Activated T-helper 2 cell treated with anti-CD3 and anti-CD28 coated beads, Interferon-gamma antibody, Interleukin-2, Interleukin-4, amounts not matched to agents 10 μg/mL and 5 μg/mL and 100 μg/mL, durations not matched to agents 14 hours and 24 hours and 36 hours (primary cell): ENCODE measurements at places on chromosomes 2 and 18. TPM values are rescaled to one million over a fixed set of nuclear protein-coding genes. Genes with fewer than 3 reads are reported as not detected.

GRCh38 chr18:581096-581495 lies 916 bp downstream of the CETN1 start:
- no peak overlapping the region for H3K4me3 ChIP-seq
- no peak for DNase-seq
- no peaks in the 10 kb centered on the region for H3K27me3 ChIP-seq
- no peaks in the 10 kb centered on the region for H3K4me1 ChIP-seq
- H3K27ac ChIP-seq, result no peak overlapping the region

DNA sequence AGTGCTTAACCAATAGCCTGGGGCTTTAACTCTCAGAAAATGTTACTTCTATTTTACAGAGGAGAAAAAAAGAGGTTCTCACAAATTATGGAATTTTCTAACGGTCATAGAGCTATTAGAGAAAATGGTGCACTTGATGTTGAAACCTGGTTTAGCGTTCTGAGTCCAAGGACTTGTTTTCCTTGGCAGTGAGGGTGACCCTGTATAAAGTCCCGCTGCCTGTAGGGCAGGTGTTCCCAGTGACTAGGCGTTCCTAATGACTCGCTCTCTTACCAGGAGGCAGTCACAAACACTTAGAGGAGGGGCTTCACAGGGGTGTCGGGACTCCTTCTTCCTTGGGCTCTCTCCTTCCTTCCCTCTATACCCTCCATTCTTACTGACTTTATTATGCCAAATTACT lies 175.8 kb downstream of the ACTR3 start:
- peaks cover 3% of the 10 kb centered on the region for H3K27me3 ChIP-seq
- no peak overlapping the region for H3K4me3 ChIP-seq
- DNase-seq, result no peak

GRCh38 chr18:79818036-79818435 lies 20.3 kb downstream of the KCNG2 start:
- no peak overlapping the region for H3K4me3 ChIP-seq
- H3K36me3 ChIP-seq, result no peaks in the 10 kb centered on the region
- H3K27me3 ChIP-seq, result peaks cover 16% of the 10 kb centered on the region
- H3K27ac ChIP-seq, result no peak overlapping the region
- H3K4me1 ChIP-seq, result peaks cover 6% of the 10 kb centered on the region

RRM2 gene
- 374 TPM in 2 replicates for total RNA-seq

- no peaks in the 10 kb centered on the region for H3K36me3 ChIP-seq
- H3K27ac ChIP-seq, result no peak overlapping the region
- DNase-seq, result no peak
- H3K27me3 ChIP-seq, result peaks cover 1% of the 10 kb centered on the region
Observed at GRCh38 chr18:25282282-25282681, 69.7 kb downstream of the ZNF521 start.

DNA sequence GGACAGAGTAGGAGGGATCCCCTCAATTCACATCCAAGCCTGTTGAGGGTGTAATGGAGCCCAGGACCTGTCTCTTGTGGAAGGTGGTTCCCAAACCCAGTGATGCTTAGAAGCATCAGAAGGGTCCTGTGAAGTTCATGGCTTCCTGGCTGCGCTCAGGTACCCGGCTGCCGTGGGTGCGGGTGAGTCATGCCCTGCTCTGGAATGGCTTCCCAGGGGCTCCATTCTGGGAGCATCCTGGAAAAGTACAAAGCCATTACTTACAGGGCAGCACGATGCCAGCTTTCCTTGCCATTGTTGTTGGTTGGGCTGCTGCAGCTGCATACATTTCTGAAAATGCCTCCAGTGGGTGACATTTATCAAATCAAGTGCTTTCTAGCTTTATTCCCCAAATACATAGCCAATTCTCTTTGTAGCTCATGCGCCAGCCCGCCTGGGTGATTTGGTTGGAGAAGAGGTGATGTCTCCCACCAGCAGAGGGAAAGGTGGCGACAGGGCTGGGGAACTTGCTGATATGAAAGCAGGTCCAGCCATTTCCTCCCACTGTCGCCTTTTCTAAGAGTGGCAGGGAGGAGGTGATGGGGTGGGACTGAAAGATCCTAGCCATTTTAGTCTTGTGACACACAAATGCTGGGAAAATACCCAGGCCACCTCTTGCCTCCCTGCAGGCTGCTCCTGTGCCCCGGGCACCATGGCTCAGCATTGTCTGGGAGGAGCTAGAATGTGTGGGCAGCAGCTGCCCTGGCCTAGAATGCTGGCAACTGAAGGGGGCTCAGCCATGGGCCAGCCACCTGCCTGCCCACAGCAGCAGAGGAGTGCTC lies 65.9 kb upstream of the HPCAL1 start:
- DNase-seq, result no peak
- no peaks in the 10 kb centered on the region for H3K27me3 ChIP-seq
- peaks cover 5% of the 10 kb centered on the region for H3K4me1 ChIP-seq

SPC25 gene
- 18.4 and 18.5 TPM in 2 replicates for total RNA-seq

NT5C1B gene
- not detected in 2 replicates for total RNA-seq

KCTD1 gene
- 6.4 and 6.8 TPM in 2 replicates for total RNA-seq

DNA sequence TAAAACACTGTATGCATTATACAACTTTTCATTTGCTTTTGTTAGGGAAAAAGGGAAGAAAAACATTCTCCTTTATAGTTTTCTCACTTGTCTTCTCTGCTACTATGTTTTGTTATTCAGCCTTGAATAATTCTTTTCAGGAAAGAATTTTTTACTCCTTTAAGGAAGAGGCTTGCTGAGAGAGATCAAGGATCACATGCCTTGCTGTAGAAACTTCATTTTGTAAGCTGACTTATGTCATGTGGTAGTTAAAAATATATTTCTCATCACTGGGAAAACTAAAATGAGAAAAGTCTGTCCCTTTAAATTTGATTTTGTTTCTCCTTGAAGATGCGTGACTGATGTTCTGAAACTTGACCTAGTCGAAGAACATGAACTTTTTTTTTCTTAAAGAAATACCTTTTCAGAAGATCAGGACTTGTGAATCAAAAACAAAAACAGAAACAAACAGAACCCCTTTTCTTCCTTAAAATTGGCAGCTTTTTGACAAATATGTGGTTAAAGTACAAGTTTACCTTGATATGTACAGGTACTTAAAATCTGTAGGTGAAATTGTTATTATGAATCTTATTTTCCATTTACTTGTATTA lies 145.1 kb downstream of the COMMD1 start:
- no peak overlapping the region for H3K27ac ChIP-seq
- no peak for DNase-seq
- no peak overlapping the region for H3K4me3 ChIP-seq
- no peaks in the 10 kb centered on the region for H3K36me3 ChIP-seq
- H3K4me1 ChIP-seq, result peaks cover 20% of the 10 kb centered on the region
- H3K27me3 ChIP-seq, result no peaks in the 10 kb centered on the region

OTOS gene
- total RNA-seq, result not detected in 2 replicates

GRCh38 chr2:149849136-149849535 lies 261.6 kb upstream of the MMADHC start:
- no peak overlapping the region for H3K27ac ChIP-seq
- H3K36me3 ChIP-seq, result no peaks in the 10 kb centered on the region
- no peak overlapping the region for H3K4me3 ChIP-seq
- no peaks in the 10 kb centered on the region for H3K4me1 ChIP-seq
- DNase-seq, result no peak
- no peaks in the 10 kb centered on the region for H3K27me3 ChIP-seq

- peaks cover 31% of the 10 kb centered on the region for H3K4me1 ChIP-seq
- H3K27ac ChIP-seq, result no peak overlapping the region
- peaks cover 93% of the 10 kb centered on the region for H3K36me3 ChIP-seq
- no peaks in the 10 kb centered on the region for H3K27me3 ChIP-seq
Observed at GRCh38 chr2:111161971-111162370, 41.3 kb downstream of the BCL2L11 start.

DNA sequence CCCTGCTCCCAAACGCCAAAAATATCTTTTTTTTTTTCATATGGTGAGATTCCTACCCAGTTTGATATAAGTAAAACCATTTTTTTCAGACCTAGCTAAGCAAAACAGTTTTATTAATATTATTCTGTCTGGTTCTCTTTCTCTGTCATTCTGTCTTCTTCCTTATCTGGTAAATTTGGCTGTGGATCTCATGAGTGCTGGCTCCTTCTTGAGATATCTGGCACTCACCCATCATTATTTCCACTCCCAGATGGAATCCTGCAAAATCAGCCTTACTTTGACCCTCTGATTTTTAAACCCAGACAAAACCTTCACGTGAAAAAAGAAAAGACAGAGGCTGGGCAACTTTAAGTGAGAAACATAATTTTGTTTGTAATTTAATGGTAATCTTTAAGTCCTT lies 373.6 kb downstream of the NYAP2 start:
- H3K4me3 ChIP-seq, result no peak overlapping the region
- no peaks in the 10 kb centered on the region for H3K36me3 ChIP-seq
- no peaks in the 10 kb centered on the region for H3K27me3 ChIP-seq
- no peak overlapping the region for H3K27ac ChIP-seq

- no peak overlapping the region for H3K4me3 ChIP-seq
- DNase-seq, result no peak
- H3K27ac ChIP-seq, result no peak overlapping the region
- no peaks in the 10 kb centered on the region for H3K4me1 ChIP-seq
Observed at GRCh38 chr2:80942766-80943165, 638.2 kb upstream of the LRRTM1 start.

GRCh38 chr2:230774348-230774951 lies 61.8 kb downstream of the CAB39 start:
- H3K36me3 ChIP-seq, result peaks cover 89% of the 10 kb centered on the region
- no peak for DNase-seq
- no peaks in the 10 kb centered on the region for H3K27me3 ChIP-seq
- H3K4me1 ChIP-seq, result peaks cover 80% of the 10 kb centered on the region
- H3K27ac ChIP-seq, result no peak overlapping the region

GRCh38 chr2:12407160-12407559 lies 309.6 kb upstream of the TRIB2 start:
- no peak overlapping the region for H3K4me3 ChIP-seq
- peaks cover 6% of the 10 kb centered on the region for H3K36me3 ChIP-seq
- peaks cover 3% of the 10 kb centered on the region for H3K4me1 ChIP-seq

KLHL30 gene
- total RNA-seq, result not detected in 2 replicates

GRCh38 chr18:52596748-52597435 lies 256.9 kb downstream of the DCC start:
- H3K27ac ChIP-seq, result no peak overlapping the region
- DNase-seq, result no peak
- no peaks in the 10 kb centered on the region for H3K4me1 ChIP-seq
- H3K4me3 ChIP-seq, result no peak overlapping the region

GRCh38 chr2:162926501-162926900 lies 87.9 kb upstream of the KCNH7 start:
- no peaks in the 10 kb centered on the region for H3K36me3 ChIP-seq
- H3K27ac ChIP-seq, result no peak overlapping the region
- no peaks in the 10 kb centered on the region for H3K4me1 ChIP-seq
- DNase-seq, result no peak

DCC gene
- total RNA-seq, result not detected in 2 replicates

- H3K27me3 ChIP-seq, result peaks cover 36% of the 10 kb centered on the region
- H3K36me3 ChIP-seq, result no peaks in the 10 kb centered on the region
- peaks cover 4% of the 10 kb centered on the region for H3K4me1 ChIP-seq
- DNase-seq, result no peak
- H3K4me3 ChIP-seq, result no peak overlapping the region
Observed at GRCh38 chr18:44673256-44673880, 7.3 kb upstream of the SETBP1 start.

GRCh38 chr2:65064728-65065552 lies 8.7 kb downstream of the CEP68 start:
- peak; percentile 38 for DNase-seq
- peaks cover 21% of the 10 kb centered on the region for H3K4me1 ChIP-seq
- no peaks in the 10 kb centered on the region for H3K36me3 ChIP-seq

FRZB gene
- total RNA-seq, result not detected in 2 replicates

- H3K4me3 ChIP-seq, result no peak overlapping the region
- no peaks in the 10 kb centered on the region for H3K27me3 ChIP-seq
- no peak overlapping the region for H3K27ac ChIP-seq
- H3K36me3 ChIP-seq, result no peaks in the 10 kb centered on the region
Observed at GRCh38 chr18:55136864-55137263, 177.6 kb upstream of the CCDC68 start.

AKAIN1 gene
- total RNA-seq, result not detected in 2 replicates

GRCh38 chr2:146990311-146991054 lies 854.3 kb upstream of the ACVR2A start:
- H3K36me3 ChIP-seq, result no peaks in the 10 kb centered on the region
- DNase-seq, result no peak
- peaks cover 3% of the 10 kb centered on the region for H3K27me3 ChIP-seq
- no peak overlapping the region for H3K4me3 ChIP-seq

DNA sequence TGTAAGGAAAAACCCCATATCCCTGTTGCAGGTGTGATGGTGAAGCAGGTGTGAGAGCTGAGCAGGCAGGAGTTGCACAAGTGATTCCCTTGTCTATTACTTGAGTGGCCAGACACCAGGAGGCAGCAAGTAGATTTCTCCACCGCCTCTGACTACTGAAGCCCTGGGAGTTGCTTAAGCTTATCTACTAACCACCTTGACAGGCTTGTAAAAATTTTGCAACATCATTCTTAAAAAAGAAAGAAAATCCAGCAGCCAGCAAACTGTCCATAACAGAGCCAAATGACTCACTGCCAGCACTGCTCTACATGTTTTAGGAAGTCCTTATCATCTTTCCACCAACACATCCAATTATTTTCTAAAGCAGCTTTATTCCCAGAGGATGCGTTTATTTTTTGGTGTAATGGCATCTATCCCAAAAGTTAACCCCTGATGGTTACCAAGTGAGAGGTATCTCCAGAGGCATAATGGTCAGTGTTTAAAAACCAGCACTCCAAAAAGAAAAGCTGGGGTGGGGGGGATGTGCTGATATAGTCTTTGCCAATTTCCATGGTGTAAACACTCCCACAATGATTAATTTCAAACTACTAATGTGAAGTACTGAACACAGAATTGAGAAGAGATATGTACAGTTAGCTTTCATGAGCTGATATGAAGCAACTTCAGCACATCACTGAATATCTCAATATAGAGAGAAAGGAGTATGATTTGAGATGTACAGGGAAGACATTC lies 16.3 kb upstream of the GPR39 start:
- no peaks in the 10 kb centered on the region for H3K4me1 ChIP-seq
- no peak for DNase-seq
- H3K27me3 ChIP-seq, result no peaks in the 10 kb centered on the region
- H3K4me3 ChIP-seq, result no peak overlapping the region
- no peak overlapping the region for H3K27ac ChIP-seq

EIF2AK3 gene
- total RNA-seq, result 20.0 and 22.5 TPM in 2 replicates
